ENCODE measurements at places on chromosomes 11 and 22.

DNA sequence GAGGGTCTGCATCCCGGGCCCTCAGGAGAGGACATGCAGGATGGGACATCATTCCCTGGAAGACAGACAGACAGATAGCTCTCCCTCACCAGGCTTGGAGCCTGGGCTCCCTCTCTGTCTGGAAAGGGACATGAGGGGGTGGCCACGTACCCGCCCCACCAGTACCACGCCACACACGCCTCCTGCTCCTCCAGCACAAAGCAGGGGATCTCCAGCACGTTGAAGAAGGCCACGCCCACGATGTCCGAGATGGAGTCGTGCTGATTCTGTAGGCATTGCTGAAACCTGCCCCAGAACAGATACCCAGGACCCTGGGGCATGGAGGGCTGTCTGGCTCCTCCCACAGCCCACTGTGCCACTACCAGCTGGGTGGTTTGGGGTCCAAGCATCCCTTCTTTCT lies 2.2 kb downstream of the PLA2G3 start:
- DNase-seq, result no peak

DNA sequence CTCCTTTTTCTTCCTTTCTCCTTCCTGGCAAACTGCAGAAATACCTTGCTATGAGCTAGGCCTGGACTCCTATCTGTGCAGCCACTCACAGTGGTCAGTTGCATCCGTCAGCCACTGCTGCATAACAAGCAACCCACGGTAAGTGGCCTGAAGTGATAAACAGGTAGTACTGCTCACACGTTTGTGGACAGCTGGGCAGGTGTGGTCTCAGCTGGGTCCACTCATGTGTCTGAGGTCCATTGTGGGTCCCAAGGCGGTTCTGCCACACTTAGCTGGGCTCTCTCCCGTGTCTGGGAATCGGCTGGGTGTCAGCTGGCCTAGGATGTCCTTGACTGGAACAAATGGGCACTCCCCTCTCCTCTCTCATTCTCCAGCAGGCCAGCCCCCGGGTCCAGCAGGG lies 109.3 kb downstream of the BRD1 start:
- no peak for DNase-seq

DNA sequence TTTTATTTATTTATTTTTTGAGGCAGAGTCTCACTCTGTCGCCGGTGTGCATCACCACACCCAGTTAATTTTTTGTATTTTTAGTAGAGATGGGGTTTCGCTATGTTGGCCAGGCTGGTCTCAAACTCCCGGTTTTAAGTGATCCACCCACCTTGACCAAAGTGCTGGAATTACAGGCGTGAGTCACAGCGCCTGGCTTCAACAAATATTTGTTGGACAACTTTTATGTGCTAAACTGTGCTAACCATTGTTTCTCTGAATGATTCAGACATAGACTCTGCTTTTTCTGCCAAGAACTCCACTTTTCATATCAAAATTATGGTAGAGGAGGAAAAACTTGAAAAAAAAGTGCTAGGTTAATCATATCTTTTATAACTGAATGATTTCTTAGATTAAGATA lies 36.3 kb downstream of the MMP7 start:
- no peak for DNase-seq

DNA sequence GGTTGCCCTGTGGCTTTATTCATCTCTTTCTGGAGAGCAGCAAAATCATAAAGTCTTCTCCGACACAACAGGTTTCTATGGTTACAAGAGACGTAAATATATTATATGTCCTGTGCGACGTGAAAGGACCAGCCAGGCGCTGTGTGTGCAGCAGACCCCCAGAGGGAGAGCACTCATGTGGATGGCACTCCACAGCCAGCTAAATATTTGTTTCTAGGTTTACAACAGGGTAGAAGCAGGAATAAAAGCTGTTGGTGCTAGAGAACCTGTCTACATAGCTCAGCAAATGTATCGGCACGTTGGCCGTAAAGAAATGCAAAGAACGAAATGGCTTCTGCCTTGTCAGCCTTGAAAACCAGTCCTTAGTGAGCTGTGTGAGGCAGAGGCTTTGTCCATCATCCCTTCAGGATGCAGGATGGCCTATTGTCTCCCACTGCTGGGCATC lies 133.8 kb upstream of the PITPNB start:
- DNase-seq, result no peak

DNA sequence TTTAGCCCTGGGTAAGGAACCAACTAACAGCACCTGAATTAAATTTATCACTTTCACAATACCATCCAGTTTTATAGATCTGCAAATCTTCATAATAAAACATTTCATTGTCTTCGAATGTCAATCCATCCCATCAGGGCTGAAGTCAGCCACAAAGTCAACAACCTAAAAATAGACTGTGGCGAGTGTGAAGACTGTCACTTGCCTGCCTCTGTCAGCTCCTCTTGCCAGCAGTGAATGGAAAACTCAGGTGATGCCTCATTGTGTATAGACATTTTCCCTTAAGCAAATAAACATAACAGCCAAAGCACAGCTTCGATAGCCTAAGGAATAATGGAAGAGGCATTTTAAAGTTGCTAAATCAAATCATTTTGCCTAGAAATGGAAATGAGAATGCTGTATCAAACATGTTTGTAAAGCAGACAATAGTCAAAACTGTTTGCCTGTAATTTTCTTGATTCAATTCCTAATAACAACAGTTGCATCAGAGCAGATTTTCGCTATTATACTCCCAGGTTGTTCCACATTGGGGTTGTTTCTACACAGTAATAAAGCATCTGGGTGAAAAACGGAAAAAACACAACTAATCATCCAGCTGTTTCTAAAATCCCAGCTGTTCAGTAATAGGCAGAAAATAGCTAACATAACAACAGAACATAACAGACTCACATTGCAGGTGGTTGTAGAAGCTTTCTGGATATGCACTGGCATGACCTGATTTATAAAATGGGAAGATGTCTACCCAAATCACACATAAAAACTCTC lies 15.7 kb downstream of the KCNA4 start:
- DNase-seq, result no peak

GRCh38 chr11:115286614-115287013 lies 217.6 kb downstream of the CADM1 start:
- no peak for DNase-seq

- DNase-seq, result no peak
Measured at GRCh38 chr11:62201376-62201775, 7.1 kb upstream of the SCGB2A1 start.

- no peak for DNase-seq
Measured at GRCh38 chr11:30304620-30305019, 18.3 kb upstream of the ARL14EP start.

- no peak for DNase-seq
Measured at GRCh38 chr11:3196161-3197043, 22.2 kb downstream of the MRGPRG start.

GRCh38 chr11:68843703-68844312 lies 2.1 kb upstream of the CPT1A start:
- DNase-seq, result peak; percentile 69

DNA sequence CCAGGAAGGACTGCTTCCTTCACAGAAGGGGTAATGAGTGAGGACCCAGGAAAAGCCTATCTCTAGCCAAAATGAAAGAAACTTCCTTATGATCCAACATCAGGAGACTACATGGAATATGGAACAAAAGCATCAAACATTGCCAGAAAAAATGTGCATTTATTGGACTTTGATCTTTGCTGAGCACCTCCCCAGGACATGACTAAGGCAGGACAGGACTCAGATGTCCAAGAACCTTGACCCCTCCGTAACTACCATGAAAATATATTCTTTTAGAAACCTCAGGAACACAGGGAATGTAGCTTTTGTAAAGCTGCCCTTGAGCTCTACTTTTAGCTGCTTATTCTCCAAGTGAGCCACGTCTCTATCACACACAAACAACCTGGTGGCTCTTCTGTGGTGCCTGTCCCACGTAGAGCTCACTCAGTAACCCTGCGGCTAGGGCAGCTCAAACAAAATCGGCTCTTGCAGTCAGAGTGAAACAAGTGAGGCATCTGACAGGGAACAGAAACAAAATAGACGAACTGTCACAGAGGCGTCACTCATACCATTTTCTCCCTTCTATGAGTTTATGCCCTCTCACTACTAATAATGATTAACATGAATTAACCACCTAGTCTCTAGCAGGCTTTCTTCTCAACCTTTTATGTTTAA lies 471.5 kb upstream of the API5 start:
- no peak for DNase-seq

GRCh38 chr11:29913352-29913751 lies 103.5 kb downstream of the KCNA4 start:
- DNase-seq, result no peak
